ENCODE measurements at places on chromosomes 13 and 19.

DNA sequence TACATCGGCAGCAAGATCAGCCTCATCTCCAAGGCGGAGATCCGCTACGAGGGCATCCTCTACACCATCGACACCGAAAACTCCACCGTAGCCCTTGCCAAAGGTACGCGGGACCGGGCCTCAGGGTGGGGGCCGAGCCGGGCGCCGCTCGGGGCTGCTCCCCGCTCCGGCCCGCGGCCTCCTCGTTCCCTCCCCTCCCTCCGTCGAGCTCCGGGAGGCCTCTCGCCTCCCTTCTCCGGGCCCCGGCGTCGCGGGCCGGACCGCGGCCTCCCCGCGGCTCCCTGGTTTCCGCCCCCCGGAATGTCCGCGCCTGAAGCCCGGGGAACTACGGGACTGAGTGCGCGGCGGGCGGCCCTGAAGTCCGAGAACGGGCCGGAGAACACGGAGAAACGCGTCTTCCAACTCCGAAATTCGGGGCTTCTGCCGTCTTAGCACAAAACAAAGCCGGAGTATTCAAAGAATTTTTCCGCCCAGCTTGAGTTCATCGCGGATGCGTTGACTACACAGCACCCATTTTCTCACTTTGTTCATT lies 423 bp downstream of the LSM14A start:
- DNase-seq: peak; percentile 12

GRCh38 chr13:98563071-98563470 lies 13.8 kb downstream of the STK24 start:
- no peak for DNase-seq

GRCh38 chr19:1847684-1848398 lies 442 bp downstream of the REXO1 start:
- no peak for DNase-seq

DNA sequence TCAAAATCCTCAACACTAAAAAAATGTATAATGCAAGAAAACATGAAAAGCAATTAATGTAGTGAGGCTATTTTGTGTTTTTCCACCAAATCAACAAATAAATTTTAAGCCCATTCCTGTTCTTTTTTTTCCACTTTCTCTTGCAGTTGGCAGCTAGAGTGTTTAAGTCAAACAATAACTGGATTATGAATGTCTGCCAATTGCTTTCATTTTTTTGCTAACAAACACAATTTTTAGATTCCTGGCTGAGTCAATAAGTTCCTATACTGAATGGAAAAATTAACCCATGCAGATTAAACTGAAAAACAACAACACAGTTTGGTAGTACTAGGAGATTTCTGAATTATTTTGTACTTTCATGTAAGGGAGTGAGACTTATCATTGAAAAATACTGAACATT lies 232.4 kb downstream of the SLITRK5 start:
- DNase-seq: no peak

Measured in stimulated activated CD4-positive, alpha-beta T cell treated with anti-CD3 and anti-CD28 coated beads, Interleukin-1b, Interleukin-23, amount 100 ng/mL, for 1 hour (primary cell).